ENCODE measurements at places on chromosomes 7 and 10.

DNA sequence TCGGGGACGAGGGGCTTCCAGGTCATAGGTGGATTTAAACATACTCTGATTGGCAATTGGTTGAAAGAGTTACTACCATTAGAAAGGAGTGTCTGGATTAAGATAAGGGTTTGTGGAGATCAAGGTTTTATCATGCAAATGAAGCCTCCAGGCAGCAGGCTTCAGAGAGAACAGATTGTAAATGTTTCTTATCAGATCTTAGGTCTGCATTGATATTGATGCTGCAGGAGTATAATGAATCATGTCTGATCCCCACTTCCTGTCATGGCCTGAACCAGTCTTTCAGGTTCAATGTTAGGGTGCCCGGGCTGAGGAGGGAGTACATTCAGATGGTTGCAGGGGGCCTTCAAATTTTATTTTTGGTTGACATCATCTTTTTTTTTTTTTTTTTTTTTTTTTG lies 51.4 kb downstream of the SH3PXD2A start:
- no peak for DNase-seq

DNA sequence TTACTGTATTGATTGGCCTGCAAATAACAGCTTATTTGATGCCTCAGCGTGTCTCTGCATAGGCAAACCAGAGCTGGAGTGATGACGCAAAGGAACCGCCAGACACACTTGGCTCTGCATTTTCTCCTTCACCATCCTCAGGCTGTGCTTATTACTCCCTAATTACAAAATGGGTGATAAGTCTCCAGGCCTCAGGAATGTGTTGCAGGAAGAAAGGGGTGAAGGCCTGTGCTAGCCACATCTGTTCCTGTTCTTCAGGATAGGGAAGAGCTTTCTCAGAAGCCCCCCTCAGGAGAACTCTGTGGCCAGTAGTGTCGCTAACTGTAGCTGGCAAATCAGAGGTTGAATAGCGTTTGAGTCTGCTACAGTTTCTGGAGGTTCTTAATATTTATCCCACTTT lies 5.1 kb downstream of the TDRD1 start:
- DNase-seq = no peak

DNA sequence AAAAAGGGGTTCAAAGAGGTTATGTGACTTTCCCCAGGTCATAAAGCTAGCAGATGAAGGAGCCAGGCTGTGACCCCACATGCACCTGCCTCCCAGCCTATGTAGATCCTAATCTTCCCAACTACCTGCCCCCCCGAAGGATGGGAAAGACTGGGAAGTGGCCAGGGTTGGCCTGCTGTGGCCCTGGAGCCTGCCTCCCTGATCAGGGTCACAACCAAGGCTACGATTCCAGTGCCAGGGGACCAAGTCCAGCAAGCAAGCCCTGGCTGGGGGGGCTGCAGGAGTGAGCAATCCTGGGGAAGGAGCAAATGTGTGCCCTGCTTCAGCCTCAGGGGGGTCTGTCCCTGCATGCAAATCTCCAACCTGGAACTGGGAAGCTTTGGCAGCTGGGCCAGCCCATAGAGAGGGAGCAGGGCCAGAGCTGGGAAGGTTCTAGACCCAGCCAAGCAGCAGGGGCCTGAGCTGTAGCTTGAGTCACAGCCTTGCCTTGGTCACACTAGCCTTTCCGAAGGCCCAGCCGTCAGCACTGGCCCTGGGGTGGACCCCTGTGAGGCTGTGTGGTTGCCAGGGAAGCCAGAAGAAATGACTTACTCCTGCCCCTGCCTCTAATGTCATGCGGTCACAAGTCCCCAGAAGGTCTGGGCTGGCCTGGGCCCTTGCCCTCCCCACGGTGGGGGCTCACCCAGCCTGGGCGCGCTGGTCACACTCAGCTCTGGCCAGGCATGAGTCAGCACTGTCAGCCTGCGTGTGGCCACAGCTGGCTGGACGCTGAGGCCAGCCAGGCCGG lies 96.4 kb upstream of the ZMIZ1 start:
- no peak for DNase-seq

DNA sequence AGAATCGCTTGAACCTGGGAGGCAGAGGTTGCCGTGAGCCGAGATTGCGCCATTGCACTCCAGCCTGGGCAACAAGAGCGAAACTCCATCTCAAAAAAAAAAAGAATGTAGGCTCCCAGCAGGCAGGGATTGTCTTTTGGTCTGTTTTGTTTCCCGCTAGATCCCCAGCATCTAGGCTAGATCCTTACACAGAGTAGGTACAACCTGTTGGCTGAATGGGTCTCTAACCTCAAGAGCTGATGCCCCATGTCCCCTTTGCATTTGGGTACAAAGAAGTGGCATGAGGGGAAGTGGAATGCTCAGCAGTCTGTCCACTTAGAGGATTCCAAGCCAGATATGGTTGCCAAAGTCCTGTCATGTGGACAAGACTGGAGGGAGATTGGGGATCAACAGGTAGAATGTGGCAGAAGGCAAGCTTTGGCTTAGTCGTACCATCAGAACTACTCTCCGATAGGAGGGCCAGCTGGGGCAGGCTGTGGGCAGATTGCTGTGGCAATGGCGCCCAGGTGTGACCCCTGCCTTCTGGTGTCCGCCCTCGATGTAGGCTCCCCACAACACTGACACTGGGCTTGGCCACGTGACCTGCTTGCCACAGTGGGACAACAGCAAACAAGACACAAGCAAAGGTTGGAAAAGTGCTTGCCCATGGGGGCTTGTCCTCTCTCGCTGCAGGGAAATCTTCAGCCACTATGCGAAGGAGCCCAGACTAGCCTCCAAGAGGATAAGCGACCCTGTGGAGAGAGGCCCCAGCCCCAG lies 21.4 kb downstream of the LEP start:
- no peak for DNase-seq

DNA sequence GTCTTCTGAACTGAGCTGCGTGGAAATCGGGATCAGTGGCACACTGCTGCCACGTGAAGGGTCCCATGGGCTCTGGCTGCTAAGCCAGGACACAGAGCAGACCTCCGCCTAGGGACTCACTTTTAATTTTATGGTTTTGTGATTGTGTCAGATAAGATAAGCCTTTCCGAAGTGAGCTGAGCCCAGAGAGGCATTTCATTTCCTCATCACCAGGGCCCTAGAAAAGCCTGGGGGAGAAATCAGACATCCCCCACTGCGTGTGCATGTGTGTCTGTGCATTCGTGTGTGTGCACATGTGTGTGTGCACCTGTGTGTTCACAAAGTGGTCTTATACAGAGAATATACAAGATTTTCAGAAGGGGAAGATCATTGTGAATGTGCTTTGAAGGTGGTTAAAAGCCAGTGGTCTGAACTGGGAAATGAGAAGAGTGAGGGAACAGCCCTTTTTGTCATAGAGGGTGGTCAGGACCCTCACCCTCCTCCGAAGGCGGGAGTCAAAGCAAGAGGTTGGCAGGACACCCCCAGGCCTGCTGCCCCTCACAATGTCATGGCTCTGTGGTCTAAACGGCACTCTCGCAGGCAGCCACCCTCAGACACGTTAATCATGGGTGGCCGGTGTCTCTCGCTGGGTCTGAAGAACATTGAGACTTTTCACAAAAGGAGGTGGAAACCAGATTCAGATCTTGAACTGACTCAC lies 176.1 kb upstream of the PFKP start:
- DNase-seq = no peak

- no peak for DNase-seq
These were observed 3.3 kb downstream of the PRSS1 start for GRCh38 chr7:142752376-142753225.

DNA sequence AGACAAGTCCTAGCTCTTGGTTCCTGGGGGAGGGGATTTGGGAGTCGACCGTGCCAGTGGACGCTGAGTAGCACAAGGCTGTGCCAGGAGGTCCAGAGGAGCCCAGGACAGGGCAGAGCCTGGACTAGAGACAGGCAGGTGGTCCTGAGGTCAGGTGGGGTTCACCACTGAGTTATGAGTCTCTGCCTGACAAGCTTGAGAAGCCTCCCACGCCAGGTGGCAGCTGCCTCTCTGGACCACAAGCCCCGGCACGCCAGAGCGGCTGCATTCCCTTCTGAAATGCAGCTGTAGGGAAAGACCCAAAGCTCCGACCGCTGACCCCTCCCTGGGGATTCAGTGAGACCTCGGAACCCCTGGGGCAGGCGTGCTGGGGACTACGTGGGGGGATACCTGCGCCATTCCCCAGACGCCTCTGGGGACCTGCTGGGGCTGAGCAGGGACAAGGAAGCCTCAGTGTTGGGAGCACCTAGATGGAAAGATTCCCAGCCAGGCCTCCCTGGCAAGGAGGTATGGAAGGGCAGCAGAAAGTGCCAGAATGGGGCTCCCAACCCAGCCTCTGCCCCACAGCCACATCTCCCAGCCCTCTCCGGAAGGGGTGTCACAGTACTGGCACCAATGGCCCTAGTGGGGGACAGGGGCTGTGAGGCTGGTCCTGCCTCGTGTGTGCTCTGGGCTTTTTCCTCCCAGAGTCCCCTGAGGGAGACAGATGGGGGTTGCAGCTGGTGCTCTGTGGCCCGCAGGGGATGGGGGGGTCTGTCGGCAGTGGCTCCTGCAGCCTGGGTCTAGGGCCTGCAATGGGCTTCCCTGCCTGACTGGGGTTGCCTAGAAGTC lies 29.0 kb downstream of the PDGFA start:
- DNase-seq = no peak

DNA sequence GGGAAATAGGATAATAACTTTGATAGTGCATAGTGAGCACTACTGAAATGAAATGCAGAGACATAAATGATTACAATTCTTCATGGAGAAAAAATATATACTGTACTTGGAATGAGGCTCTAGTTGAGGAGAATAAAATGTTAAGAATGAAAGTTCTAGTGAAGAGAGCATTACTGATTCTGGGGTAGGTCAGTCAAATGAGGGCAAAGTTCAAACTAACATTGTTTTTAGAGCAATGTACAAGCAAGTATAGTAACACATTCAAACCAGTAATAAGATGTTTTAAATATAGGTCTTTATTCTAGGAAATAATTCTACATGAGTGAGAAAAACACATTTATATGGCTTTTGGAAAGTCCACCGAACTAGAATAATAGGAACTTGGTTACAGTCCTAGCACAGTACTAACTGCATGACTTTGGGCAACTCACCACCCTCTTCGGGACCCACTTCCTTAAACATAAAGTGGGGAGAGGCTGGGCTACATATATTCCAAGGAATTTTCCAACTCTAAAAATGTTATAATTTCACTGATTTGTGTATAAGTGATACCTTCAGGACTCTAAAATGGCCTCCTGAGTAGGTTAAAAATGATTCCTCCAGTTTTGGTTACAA lies 86.4 kb downstream of the CDK6 start:
- DNase-seq = no peak

GRCh38 chr10:790821-791551 lies 101.5 kb upstream of the DIP2C start:
- no peak for DNase-seq

DNA sequence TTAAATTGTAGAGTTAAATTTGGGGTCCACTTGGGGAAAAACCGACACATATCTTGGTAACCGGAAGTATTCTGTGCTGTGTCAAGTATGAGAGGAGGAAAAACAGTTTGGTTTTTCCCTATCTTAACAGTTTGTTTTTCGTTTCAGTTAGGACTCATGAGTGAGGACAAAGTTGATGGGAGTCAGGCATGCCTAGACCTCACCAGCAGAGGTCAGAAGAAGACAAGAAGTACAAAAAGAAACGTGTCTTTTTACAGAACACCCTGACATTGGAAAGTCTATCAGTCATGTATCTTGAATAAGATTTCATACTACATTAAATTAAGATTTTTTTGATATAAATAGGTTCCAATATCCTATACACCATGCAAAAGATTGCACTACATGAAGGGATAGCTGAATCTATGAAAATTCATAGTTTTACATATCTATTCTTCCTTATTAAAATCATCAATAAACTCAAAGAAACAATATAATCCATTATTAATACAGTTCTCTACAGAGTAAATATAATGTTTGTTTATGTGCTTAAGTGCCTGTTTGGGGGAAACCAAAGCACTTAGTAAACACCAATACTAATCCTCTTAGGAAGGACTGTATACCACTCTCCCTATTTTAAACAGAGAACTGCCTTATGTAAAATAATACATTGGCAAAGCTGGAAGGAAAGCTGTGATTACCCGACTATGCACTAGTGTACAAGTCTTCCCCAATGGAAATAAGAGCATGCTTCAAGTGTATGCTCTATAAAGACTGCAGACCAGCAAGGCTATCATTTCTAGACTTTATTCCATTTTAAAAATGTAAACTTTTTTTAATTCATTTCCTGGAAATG lies 95.6 kb downstream of the USP6NL start:
- peak; percentile 20 for DNase-seq

DNA sequence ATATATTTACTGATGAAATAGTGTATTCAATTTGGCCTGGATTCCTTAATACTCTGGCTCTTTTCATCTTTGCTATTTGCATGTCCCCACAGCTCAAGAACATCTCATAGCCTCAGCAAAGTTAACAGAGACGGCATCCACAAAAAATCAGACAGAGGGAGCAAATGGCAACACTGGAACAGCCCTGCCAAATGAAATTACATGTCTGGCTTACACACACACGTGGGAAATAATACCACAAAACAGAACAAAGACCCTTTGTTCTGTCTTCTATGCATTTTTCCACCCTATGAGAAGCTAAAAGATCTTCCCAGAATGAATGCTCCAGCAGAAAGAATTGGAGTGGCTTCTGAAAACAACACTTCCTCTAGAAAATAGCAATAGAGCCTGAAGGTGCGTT lies 139.5 kb downstream of the ALOX5 start:
- no peak for DNase-seq

DNA sequence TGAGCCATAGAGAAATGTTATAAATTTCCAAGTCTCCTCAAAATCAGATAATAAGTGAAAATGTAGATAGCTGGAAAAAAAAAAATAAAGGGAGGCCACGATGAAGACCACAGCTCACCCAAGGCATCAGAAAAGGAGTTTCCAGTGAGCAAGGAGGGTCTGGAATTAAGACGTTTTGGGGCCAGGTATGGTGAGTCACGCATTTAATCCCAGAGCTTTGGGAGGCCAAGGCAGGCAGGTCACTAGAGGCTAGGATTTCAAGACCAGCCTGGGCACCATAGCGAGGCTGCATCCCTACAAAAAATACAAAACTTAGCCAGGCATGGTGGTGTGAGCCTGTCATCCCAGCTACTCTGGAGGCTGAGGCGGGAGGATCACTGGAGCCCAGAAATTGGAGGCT lies 65.5 kb downstream of the ASB13 start:
- DNase-seq = no peak

- no peak for DNase-seq
These were observed 64.4 kb upstream of the NANOS1 start for GRCh38 chr10:118965096-118965495.

- DNase-seq = no peak
These were observed 7.5 kb downstream of the COMTD1 start for GRCh38 chr10:75228278-75228677.

- no peak for DNase-seq
These were observed 567.7 kb downstream of the ETV1 start for GRCh38 chr7:13421776-13422175.

DNA sequence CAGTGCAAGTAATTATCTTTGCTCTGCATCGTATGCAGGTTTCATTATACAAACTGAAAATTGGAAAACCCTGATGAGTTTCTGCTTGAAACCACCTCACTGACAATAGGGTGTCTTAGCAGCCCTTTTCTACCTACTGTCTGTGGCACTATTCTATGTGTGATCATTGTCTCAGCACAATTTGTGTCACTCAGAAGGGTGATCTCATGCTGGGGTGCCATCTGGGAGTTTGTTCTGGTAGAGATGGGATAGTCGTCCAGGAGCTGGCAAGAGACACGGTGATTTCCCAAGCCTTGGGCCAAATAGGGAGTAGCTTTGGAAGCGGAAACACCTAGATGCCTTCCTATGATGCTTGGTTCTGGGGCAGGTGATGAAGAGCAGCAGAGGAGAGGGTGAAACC lies 186.3 kb downstream of the FRMD4A start:
- no peak for DNase-seq

GRCh38 chr10:101493249-101493648 lies 94.8 kb downstream of the POLL start:
- no peak for DNase-seq

- no peak for DNase-seq
These were observed 138.1 kb upstream of the ITGB1 start for GRCh38 chr10:33095867-33096815.

Measured in fibroblast of skin of left biceps (primary cell).